ENCODE measurements at places on chromosomes 13 and 19.

DNA sequence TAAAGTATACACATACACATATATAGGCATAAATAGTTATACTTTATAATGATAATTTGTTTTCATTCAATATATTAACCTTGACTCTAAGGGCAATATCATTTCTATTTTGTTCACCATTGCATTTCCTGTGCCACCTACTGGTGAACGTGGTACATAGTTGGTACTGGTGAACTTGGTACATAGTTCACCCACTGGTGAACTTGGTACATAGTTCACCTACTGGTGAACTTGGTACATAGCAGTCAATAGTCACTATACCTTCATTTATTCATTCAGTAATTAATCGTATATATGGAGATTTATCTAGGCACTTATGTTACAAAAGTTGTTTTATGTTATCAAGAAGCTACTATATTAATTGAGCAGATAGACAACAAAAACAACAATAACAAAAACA, 172.6 kb upstream of the ATXN8OS start:
- no peak for DNase-seq

GRCh38 chr13:92074658-92075057, 676.2 kb downstream of the GPC5 start:
- no peak for DNase-seq

DNA sequence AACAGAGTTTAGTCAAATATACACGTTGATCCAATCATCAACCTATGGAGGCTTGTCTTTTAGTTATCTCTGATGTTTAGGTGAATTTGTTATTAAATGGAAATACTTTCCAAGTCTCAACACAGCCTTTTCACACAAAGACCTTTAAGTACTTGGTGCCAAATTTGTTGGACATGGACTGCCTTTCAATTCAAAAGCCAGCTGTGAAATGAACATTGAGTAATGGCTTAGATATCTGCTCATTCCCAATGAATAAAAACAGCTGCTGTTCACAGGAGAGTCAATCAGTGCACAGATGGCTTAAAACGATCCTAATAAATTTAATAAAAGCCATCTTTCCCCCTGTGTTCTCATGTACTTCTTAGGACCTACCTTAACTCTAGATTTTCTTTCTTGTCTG, 19.9 kb upstream of the DHRS12 start:
- no peak for DNase-seq

DNA sequence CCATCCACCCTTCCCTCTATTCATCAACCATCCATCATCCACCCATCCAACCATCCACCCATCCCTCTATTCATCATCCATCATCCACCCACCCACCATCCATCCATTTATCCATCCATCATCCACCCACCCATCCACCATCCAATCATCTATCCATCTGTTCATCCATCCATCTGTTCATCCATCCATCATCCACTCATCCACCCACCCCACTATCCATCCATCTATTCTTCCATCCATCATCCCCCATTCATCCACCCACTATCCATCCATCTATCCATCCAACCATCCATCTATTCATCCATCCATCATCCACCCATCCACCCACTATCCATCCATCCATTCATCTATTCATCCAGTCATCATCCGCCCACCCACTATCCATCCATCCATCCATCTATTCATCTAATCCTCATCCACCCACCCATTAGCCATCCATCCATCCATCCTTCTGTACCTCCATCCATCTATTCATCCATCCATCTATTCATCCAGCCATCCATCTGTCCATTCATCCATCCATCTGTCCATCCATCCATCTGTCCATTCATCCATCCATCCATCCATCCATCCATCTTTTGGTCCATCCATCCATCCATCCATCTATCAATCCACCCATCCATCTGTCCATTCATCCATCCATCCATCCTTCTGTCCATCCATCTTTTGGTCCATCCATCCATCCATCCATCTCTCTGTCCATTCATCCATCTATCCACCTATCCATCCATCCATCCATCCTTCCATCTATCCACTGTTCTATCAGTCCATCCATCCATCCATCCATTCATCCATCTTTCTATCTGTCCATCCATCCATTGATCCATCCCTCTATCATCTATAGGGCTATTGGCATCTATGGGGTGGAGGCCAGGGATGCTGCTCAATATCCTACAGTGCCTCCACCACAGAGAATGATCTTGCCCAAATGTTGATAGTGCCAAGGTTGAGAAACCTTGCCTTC, 47.5 kb downstream of the CPAMD8 start:
- DNase-seq, result no peak

DNA sequence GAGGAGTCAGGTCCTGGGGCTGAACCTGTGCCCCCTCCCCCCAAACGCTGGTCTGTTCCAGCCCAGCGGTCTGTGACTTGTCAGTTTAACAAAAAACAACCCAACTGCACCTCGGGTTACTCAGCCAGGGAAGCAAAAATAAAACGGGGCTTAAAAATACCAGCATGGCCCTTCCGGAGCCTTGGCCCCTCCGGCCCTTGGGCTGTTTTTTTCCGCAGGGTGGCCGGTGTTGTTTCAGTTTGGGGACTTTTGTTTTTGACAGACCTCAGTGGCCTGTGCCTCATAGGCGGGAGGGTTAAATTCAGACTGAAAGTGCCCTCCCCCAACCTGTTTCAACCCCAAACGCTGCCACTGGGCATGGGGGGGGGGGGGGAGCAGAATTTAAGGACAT, 4.0 kb downstream of the TCF3 start:
- no peak for DNase-seq

GRCh38 chr13:49400755-49401659, 42.9 kb downstream of the CAB39L start:
- DNase-seq, result no peak

DNA sequence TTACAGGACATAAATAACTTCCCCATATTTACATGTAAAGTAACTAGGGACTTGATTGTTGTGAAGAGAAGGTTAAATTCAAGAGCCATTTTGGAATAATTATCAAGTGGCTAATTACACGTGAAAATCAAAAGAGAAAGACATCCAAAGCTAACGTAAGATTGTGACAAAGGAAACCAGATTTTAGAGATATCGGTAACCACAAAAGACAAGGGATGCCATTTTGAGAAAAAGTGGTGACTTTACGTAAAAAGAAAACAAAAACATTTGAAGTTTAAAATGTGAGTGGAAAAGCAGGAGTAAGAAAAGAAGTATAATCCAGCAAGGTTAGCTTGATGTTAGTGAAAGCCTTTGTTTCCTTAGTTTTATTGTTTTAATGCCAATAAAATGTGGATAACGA, 10.9 kb upstream of the VWA8 start:
- no peak for DNase-seq

GRCh38 chr13:113509989-113510388, 19.5 kb upstream of the DCUN1D2 start:
- DNase-seq, result no peak

DNA sequence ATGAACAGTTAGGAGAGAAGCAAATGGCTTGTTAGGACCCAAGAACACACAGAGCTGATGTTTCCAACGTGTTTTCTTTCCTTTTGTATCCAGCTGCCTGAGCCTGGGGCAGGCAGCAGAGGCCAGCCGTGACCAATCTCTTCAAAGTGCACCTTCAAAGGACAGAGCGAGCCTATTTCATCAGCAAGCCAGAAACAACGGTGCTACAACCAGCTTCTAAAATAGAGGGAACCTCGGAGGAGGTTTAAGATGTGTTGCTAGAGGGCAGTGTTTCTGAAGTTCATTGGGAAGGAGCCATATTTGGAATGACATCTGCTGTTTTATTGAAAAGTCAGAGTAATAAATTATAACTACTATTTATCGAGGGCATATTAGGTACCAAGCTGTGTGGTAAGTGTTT, 56.2 kb upstream of the RFC3 start:
- DNase-seq, result no peak

- peak; percentile 70 for DNase-seq
Measured at GRCh38 chr19:42254850-42255765, at the start of gene ERF. Gene ERF (minus strand): TSS chr19:42255128. CDS start chr19:42254999, 129 bp downstream.

GRCh38 chr13:28401303-28402056, 93.4 kb downstream of the FLT1 start:
- no peak for DNase-seq

- no peak for DNase-seq
Measured at GRCh38 chr13:55517312-55517711, 1623.4 kb upstream of the PRR20A start.
